ENCODE measurements at places on chromosomes 11 and 22.
A peak's percentile ranks its signal among the peaks of the same experiment; 100 is the strongest.

DNA sequence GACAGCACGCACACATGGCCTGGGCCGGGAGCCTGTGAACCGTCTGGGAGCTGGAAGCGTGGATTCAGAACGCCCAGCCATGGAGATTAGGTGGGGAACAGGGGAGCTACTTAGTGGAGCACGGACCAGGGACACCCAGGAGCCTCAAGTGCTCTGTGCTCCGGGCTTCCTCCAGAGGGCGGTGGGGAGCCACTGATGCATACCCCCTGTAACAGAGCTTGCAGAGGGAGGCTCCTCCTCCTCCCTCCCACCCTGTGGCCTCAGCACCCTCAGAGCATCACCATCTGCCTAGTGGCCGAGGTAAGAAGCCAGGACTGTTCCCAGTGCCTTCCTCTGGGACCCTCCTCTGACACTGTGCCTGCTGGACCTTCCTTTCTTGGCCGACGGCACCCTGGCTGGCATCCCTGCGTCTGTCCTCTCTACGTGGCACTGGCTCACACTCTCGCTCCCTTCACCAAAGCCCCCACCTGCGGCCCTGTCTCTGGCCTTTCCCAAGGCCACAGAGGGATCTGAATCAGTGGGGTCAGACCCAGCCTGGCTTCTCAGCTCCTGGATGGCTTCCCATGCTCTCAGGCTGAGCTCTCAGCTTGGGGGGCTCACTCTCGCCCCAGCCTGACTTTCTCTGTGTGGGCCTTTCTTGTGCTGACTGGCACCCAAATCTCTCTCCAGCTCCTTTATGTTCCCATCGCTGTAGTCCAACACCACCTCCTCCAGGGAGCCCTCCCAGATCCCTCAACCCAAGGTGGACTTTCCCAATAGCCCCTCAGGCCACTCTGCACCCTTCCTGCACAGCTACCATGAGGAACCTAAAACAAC lies 780.9 kb downstream of the BRD1 start:
- no peak overlapping the region for H3K4me3 ChIP-seq
- no peaks in the 10 kb centered on the region for H3K27me3 ChIP-seq
- DNase-seq, result no peak
- peaks cover 2% of the 10 kb centered on the region for H3K36me3 ChIP-seq

GRCh38 chr11:66614073-66614472 lies 2.4 kb upstream of the RBM14 start:
- no peak for DNase-seq
- H3K27me3 ChIP-seq, result no peaks in the 10 kb centered on the region
- H3K27ac ChIP-seq, result no peak overlapping the region
- H3K4me1 ChIP-seq, result peaks cover 45% of the 10 kb centered on the region

GRCh38 chr11:87290304-87290922 lies 252.7 kb downstream of the TMEM135 start:
- no peaks in the 10 kb centered on the region for H3K27me3 ChIP-seq
- no peaks in the 10 kb centered on the region for H3K36me3 ChIP-seq
- peak; percentile 30 for DNase-seq
- peaks cover 4% of the 10 kb centered on the region for H3K4me1 ChIP-seq

GRCh38 chr11:16812274-16812673 lies 73.8 kb downstream of the C11orf58 start:
- peaks cover 2% of the 10 kb centered on the region for H3K4me1 ChIP-seq
- H3K36me3 ChIP-seq, result no peaks in the 10 kb centered on the region

DNA sequence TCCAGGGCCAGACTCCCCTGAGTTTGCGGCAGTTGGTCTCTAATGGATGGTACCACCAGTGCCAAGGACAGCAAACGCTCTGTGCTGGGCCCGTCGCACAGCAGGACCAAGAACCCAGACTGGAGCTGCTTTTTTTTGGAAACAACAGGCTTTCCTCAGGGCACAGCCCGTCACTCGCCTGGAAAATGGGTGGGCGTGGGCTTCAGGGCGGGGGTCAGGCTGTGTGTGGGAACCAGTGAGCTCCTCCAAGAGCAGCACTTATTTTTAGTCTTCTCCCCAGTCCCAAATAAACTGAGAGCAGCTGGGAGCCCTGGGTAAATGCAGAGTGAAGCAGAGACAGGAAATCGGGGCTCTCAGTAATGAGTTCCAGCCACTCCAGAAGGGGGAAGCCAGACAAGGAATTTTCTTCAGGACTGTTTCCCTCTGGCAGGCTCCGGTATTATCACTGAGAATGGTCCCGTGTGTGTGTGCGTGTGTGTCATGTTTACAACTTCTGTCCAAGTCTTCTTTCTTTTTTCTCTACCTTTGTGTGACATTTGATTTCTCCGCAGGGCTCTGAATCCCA lies 63.0 kb downstream of the PPFIBP2 start:
- H3K27me3 ChIP-seq, result no peaks in the 10 kb centered on the region
- DNase-seq, result no peak
- peaks cover 25% of the 10 kb centered on the region for H3K4me1 ChIP-seq
- H3K36me3 ChIP-seq, result peaks cover 7% of the 10 kb centered on the region
- peak overlapping the region; percentile 56 for H3K27ac ChIP-seq
- no peak overlapping the region for H3K4me3 ChIP-seq

DNA sequence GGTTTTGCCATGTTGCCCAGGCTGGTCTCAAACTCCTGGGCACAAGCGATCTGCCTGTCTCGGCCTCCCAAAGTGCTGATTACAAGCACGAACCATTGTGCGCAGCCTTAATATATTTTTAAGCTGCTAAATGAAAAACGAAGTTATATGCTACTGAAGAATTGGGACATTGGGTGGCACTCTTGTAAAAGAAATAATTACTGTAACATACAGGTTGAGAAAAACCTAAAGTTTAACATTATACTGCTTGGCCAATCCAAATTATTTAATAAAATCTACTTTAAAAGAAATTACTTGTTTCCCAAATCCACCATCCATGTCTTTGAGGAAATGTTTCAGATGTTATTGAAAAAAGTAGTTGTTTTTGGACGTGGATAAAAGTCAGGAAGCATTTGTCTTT lies 37.9 kb upstream of the ARHGAP32 start:
- H3K27ac ChIP-seq, result no peak overlapping the region
- H3K4me1 ChIP-seq, result no peaks in the 10 kb centered on the region
- peaks cover 6% of the 10 kb centered on the region for H3K36me3 ChIP-seq
- no peaks in the 10 kb centered on the region for H3K27me3 ChIP-seq
- no peak overlapping the region for H3K4me3 ChIP-seq

- DNase-seq, result no peak
- H3K4me3 ChIP-seq, result no peak overlapping the region
- H3K27me3 ChIP-seq, result peaks cover 4% of the 10 kb centered on the region
- H3K36me3 ChIP-seq, result no peaks in the 10 kb centered on the region
Measured at GRCh38 chr22:16829985-16830384, 4.8 kb upstream of the XKR3 start.

GRCh38 chr22:45775569-45776312 lies 104.1 kb downstream of the ATXN10 start:
- peak; percentile 18 for DNase-seq
- peak overlapping the region; percentile 92 for H3K27ac ChIP-seq
- H3K27me3 ChIP-seq, result no peaks in the 10 kb centered on the region

- no peak overlapping the region for H3K4me3 ChIP-seq
- DNase-seq, result no peak
- peaks cover 16% of the 10 kb centered on the region for H3K4me1 ChIP-seq
- peaks cover 23% of the 10 kb centered on the region for H3K27me3 ChIP-seq
Measured at GRCh38 chr11:45379162-45379863, 93.2 kb upstream of the SYT13 start.

GRCh38 chr22:40855979-40856512 lies 393 bp downstream of the ST13 start:
- peak overlapping the region; percentile 98 for H3K27ac ChIP-seq
- H3K4me3 ChIP-seq, result peak overlapping the region; percentile 99
- no peaks in the 10 kb centered on the region for H3K27me3 ChIP-seq
- DNase-seq, result no peak

DNA sequence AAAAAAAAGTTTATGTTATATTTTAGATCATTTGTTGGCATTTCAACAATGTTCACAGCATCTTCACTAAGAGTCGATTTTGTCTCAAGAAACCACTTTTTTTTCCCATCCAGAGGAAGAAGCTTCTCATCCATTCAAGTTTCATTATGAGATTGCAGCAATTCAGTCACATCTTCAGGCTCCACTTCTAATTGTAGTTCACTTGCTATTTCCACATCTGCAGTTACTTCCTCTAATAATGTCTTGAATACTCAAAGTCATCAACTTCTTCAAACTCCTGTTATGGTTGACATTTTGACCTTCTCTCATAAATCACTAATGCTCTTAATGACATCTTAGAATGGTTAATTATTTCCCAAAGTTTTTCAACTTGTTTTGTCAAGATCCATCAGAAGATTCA lies 61.3 kb upstream of the CHORDC1 start:
- H3K4me1 ChIP-seq, result no peaks in the 10 kb centered on the region

GRCh38 chr11:93997741-93998140 lies 23.4 kb upstream of the HEPHL1 start:
- H3K36me3 ChIP-seq, result peaks cover 2% of the 10 kb centered on the region
- no peak for DNase-seq
- no peak overlapping the region for H3K27ac ChIP-seq

GRCh38 chr22:11066458-11067285 lies 4461.3 kb upstream of the OR11H1 start:
- H3K4me3 ChIP-seq, result no peak overlapping the region
- DNase-seq, result no peak
- H3K27me3 ChIP-seq, result no peaks in the 10 kb centered on the region

DNA sequence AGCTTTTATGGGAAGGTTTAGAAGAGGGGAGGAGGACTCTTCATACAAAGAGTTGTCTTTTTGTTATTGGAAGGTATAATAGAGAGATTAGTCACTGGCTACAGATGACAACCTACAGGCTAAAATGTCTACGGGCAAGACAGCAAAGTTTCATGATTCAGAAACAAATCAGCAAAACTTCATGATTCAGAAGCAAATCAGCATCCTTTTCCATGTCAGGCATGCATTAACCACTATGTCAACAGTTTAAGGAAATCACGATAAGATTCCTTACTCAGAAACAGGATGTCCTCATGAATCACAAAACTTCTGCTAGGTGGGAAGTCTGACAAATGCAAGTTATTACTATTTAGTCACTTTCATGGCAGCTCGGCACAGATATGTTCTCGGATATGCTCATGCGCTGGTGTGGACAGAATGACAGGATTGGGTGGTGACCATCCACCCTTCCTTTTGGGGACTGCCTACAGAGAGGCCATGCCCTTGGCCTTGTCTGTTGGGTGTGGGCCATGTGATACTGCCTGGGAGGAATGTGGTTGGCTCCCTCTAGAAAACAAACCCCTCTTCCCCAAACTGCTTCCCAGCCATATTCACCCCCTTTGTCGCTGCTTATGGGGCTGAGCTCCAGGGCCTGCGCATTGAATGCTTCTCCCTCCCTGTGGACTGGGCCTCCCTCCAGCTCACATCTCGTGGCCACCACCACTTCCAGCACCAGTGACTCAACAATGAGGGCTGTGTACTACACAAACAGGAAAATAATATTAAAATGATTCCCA lies 10.1 kb downstream of the C11orf91 start:
- H3K4me1 ChIP-seq, result no peaks in the 10 kb centered on the region
- H3K4me3 ChIP-seq, result no peak overlapping the region
- DNase-seq, result no peak
- peaks cover 16% of the 10 kb centered on the region for H3K27me3 ChIP-seq

- DNase-seq, result no peak
- peaks cover 8% of the 10 kb centered on the region for H3K36me3 ChIP-seq
Measured at GRCh38 chr22:37894939-37895670, 11.0 kb upstream of the MICALL1 start.

GRCh38 chr22:18069041-18069440 lies 8.7 kb upstream of the PEX26 start:
- DNase-seq, result no peak
- no peaks in the 10 kb centered on the region for H3K27me3 ChIP-seq
- H3K4me1 ChIP-seq, result peaks cover 58% of the 10 kb centered on the region
- no peaks in the 10 kb centered on the region for H3K36me3 ChIP-seq

DNA sequence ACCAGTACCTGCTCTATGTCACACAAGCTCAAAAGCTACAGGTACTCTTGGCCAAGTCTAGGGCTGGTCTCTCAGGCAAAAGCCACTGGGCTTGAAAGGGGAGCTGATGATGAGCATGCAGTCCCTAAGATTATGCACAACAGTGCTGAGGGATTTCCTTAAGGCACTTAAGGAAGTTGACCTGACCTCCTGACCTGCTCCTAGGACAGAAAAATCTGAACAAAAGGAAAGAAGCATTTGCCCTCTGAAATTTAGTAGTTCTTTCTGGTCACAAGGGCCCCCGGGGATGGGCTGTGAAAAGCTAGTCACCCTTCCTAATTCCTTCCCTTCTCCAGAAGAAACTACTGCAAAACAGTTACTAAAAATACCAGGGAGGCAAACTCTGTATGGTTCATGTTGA lies 83.6 kb upstream of the PHOX2A start:
- H3K27ac ChIP-seq, result no peak overlapping the region
- H3K36me3 ChIP-seq, result peaks cover 23% of the 10 kb centered on the region
- no peaks in the 10 kb centered on the region for H3K27me3 ChIP-seq

- no peaks in the 10 kb centered on the region for H3K4me1 ChIP-seq
- no peak overlapping the region for H3K4me3 ChIP-seq
- no peak overlapping the region for H3K27ac ChIP-seq
- peaks cover 21% of the 10 kb centered on the region for H3K36me3 ChIP-seq
Measured at GRCh38 chr11:75014129-75014528, 25.4 kb downstream of the NEU3 start.

GRCh38 chr11:130175898-130176297 lies 16.3 kb downstream of the ST14 start:
- peaks cover 58% of the 10 kb centered on the region for H3K4me1 ChIP-seq
- H3K27me3 ChIP-seq, result no peaks in the 10 kb centered on the region
- peaks cover 18% of the 10 kb centered on the region for H3K36me3 ChIP-seq
- DNase-seq, result no peak

GRCh38 chr11:67382276-67383136 lies 9.1 kb upstream of the CLCF1 start:
- peak overlapping the region; percentile 28 for H3K27ac ChIP-seq
- peak; percentile 86 for DNase-seq
- H3K36me3 ChIP-seq, result no peaks in the 10 kb centered on the region
- H3K4me3 ChIP-seq, result peak overlapping the region; percentile 58
- H3K27me3 ChIP-seq, result no peaks in the 10 kb centered on the region
- H3K4me1 ChIP-seq, result peaks cover 22% of the 10 kb centered on the region

- H3K27me3 ChIP-seq, result peaks cover 6% of the 10 kb centered on the region
- H3K4me3 ChIP-seq, result no peak overlapping the region
- DNase-seq, result no peak
- no peaks in the 10 kb centered on the region for H3K36me3 ChIP-seq
Measured at GRCh38 chr11:105858841-105859240, 163.2 kb downstream of the MSANTD4 start.

- no peak overlapping the region for H3K27ac ChIP-seq
- H3K27me3 ChIP-seq, result peaks cover 1% of the 10 kb centered on the region
- no peaks in the 10 kb centered on the region for H3K36me3 ChIP-seq
- H3K4me1 ChIP-seq, result no peaks in the 10 kb centered on the region
Measured at GRCh38 chr11:12386745-12387144, 9.4 kb downstream of the PARVA start.

- no peak overlapping the region for H3K4me3 ChIP-seq
- no peaks in the 10 kb centered on the region for H3K36me3 ChIP-seq
- H3K4me1 ChIP-seq, result no peaks in the 10 kb centered on the region
- DNase-seq, result no peak
- no peak overlapping the region for H3K27ac ChIP-seq
- no peaks in the 10 kb centered on the region for H3K27me3 ChIP-seq
Measured at GRCh38 chr11:72561856-72562255, 112.4 kb downstream of the PDE2A start.

- H3K4me3 ChIP-seq, result no peak overlapping the region
- H3K36me3 ChIP-seq, result no peaks in the 10 kb centered on the region
- no peak for DNase-seq
- H3K27ac ChIP-seq, result no peak overlapping the region
- H3K27me3 ChIP-seq, result no peaks in the 10 kb centered on the region
Measured at GRCh38 chr11:27672836-27673464, 27.3 kb downstream of the BDNF start.

Data from memory B cell (primary cell).